ENCODE measurements at places on chromosomes 7 and 10.

DNA sequence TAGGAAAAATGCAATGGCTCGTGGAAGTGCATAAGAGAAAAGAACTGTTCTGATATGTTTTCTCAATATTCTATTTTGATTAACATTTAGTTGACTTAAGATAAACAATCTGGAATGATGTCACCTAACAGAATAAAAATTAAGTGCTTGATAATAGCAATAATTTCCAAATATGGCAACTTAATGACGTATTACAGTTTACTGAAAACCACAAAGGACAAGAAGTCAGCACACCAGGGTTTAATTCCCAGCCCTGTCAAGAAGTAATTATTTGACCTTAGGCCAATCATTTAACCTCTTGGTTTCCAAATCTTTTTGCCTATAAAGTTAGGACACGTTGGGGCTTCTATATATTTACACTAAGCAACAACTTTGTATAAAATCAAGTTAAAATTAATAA lies 95.7 kb downstream of the CABCOCO1 start:
- ATAC-seq: no peak

DNA sequence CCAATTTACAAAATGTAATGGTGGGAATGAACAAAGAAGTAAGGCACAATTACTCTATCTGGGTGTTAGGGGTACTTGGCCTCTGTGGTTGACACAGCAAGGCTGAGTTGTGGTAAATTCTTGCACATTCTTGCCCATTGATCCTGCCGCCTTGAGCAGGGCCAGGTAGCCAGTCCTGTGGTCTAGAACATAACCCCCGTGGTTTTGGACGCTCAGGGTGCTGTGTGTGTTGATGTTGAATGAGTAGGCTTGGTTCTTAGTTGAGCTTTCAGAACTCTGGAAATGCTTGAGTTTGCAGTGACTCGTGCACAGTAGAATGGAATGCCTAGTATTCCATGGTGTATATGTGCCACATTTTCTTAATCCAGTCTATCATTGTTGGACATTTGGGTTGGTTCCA lies 42.3 kb upstream of the CDHR3 start:
- ATAC-seq: no peak

DNA sequence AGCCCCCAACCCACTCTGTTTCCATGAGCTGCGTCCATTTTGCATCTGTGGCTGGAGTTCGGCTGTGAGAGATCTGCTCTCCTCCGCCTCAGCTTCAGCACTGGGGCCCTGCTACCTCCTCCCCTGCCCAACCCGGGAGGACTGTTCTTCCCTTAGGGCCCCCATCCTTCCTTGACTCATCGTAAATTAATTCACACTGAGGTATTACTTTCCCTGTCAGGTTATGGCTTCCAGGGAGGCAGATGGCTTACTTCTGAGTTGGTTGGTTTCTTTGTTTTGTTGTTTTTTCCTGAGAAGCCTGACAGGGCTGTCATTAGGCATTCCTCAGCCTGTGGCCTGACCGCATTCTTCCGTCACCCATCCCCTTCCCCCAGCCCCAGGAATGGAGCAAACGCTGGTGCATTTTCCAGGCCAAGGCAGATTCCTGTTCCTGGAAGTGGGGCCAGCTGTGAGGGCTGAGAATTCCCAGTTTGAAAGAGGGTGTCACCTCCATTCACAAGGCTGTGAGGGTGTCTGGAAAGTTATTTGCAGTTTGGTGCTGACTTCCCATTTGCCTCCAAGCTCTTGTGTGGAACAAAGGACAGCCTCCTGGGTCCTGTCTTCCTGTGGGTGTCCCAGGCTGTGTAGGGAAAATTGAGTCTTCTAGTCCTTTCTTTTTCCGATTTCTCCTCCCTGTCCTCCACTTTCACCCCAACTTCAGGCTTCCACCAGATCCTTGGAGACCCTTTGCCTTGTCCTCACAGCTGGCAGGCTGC lies 11.7 kb downstream of the CPA5 start:
- no peak for ATAC-seq

- ATAC-seq: no peak
These were observed 8.5 kb downstream of the CPED1 start for GRCh38 chr7:120996988-120997345.

DNA sequence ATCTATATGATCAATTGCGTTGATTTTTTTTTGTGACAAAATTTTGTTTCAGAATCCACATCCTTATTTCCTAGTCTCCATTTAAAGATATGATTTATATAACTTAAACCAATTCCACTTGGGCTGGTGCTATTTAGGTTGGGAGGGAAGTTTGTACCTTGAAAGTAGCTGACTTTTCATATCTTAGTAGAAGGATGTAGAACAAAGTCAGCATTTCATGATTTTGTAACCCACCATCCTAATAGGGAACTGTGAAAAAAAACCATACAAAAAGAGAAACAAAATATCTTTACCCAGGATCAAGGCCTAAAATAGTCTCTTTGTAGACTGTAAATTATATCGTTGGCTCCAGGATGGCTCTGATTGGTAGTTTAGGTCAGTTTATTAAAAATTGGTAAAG lies 8.3 kb downstream of the HECTD2 start:
- no peak for ATAC-seq

DNA sequence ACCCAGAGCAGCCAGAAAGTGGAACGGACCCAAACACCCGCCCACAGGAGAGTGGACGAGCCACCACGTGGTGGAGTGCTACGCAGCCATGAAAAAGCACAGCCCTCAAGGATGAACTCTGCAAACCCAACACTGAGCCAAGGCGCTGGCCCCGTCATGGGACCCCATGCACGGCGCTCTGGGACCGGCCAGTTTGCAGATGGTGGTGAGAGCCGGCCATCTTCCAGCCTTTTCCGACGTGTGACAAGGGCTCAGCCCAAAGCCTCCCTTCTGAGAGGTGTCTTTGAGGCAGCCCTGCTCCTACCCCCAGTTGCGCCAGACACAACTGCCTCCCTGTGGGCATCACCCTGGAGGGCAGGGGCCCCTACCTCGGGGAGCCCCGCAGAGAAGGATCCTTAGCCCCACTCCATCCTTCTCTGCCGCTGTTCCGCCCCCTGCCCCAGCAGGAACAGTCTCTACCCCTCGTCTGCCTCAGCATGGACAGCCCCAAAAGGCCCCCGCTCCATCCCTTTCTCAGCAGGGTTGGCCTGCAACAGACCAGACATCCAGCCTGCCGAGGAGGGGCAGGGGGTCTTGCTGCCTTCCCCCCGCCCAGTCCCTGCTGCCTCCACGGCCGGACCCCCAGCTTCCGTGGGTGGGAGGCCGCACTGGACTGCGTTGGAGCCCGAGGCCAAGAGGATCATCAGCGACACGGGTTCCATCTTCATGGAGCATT lies 75.7 kb downstream of the MICALL2 start:
- ATAC-seq: no peak

GRCh38 chr10:15990535-15991129 lies 130.3 kb upstream of the MINDY3 start:
- ATAC-seq: no peak

GRCh38 chr7:106858618-106859532 lies 6.2 kb upstream of the PIK3CG start:
- ATAC-seq: no peak

GRCh38 chr7:103984050-103984449 lies 5.4 kb downstream of the RELN start:
- no peak for ATAC-seq

- ATAC-seq: no peak
These were observed 7.3 kb downstream of the PGAM2 start for GRCh38 chr7:44057849-44058758.

- no peak for ATAC-seq
These were observed 55.8 kb downstream of the RASGEF1A start for GRCh38 chr10:43211030-43211429.

DNA sequence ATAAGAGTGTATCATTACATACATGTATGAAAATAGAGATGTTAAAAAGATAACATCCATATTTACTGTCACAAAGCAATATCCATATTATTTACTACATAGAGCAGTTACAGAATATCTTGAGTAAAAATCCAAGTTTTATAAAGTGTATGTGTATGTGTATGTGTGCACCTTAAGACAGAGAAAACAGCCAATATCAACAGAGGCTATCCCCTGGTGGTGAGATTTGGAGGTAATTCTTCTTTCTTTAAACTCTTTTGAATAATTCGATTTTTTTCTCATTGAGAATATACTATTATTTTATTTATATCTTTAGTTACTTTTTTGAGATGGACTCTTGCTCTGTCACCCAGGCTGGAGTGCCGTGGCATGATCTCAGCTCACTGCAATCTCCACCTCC lies 18.4 kb downstream of the TRDMT1 start:
- ATAC-seq: no peak

Measured in activated CD4-positive, CD25-positive, alpha-beta regulatory T cell treated with anti-CD3 and anti-CD28 coated beads, Interleukin-2, amount 50 U/mL, for 24 hours (primary cell).